NCI-H345 (cell line): ENCODE measurements at places on chromosomes 5 and 9.
A peak's percentile ranks its signal among the peaks of the same experiment; 100 is the strongest.

- peak; percentile 27 for DNase-seq
Observed at GRCh38 chr5:138610918-138611677, 35.9 kb upstream of the HSPA9 start.

- DNase-seq, result no peak
Observed at GRCh38 chr9:118521261-118521660, 817.1 kb downstream of the TLR4 start.

- no peak for DNase-seq
Observed at GRCh38 chr5:67120032-67120431, 76.6 kb downstream of the CD180 start.

DNA sequence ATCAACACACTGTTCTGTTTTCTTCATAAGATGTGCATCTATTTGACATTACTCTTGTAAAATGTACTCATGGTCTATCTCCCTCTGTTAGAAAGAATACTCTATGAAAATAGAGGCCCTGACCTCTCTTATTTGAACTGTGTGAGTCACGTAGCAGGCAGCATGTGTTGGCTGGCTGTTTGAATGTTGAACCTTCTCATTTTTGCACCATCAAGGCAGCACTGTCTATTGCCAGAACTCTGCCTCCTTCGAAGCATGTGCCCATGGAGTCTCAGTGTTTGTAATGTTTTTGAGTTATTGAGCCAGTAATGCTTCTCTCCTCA lies 144.4 kb downstream of the ALDH1A1 start:
- no peak for DNase-seq

- DNase-seq, result no peak
Observed at GRCh38 chr5:67267512-67268216, 71.1 kb upstream of the CD180 start.

DNA sequence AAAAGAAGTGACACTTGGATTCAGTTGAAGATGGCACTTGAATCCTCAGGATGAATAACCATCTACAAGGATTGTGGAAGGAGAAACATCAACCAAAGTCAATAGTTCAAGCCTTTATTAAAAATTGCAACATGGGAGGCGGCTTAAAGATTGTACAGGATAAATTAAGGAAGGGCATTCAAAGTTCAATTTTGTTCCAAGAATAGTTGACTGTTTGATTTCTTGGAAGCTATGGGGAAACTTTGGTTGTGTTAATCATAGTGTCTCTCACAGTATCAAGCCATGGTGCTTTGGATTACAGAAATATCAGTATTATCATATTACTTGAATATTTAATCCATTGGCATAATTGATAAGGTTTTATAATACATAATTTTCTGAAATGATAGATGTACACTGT lies 1844.3 kb downstream of the MAT2B start:
- no peak for DNase-seq

- DNase-seq, result no peak
Observed at GRCh38 chr9:74598874-74599273, 101.7 kb downstream of the RORB start.

- DNase-seq, result no peak
Observed at GRCh38 chr5:134554319-134555222, 29.1 kb downstream of the JADE2 start.

DNA sequence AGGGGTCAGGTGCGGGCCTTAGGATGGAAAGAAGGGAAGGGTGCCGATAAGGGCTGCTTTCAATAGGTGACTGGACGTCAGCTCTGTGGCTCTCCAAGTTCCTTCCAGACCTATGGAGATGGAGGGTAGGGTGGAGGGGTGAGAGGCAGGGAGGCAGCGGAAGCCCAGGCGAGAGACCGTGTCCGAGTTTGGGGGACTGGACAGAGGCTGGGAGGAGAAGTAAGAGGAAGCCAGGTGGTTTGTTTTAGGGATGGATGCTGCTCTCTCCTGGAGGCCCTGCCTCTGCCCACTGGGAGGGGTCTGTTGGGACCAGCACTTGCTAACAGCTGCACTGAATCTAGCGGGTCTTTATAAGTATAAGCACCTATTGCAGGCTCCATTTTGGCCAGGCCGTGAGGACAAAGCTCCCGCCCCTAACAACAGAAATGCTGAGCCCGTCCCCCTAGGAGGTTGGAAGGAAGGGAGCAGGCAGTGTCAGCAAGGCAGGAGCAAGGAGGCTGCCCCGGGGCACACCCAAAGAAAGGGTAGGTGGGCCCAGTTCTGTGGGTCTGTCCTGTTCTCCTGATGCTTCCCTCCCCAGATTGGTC lies 167.5 kb downstream of the DAB2IP start:
- DNase-seq, result no peak

DNA sequence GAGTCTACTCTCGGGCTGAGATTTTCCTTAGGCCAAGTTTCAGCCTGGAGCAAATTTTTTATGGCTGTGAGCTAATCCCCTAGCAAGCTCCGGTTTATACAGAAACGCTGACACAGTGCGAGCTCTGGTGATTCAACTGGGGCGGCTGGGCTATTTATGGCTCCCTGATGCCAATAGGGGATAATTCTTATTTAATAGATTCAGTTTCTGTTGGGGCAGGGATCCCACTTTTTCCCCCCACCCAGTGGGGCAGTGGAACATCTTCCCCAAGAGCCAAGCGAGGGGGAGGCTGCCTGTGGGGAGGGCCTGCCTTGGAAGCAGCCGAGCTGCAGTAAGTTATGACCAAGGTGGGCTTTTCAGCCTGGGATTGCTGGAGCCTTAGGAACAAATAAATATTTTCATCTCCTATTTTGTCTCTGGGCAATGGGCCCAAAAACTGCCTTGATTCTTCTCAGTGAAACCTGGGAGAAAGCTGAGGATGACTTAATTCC lies 129.1 kb downstream of the MACROH2A1 start:
- DNase-seq, result no peak

DNA sequence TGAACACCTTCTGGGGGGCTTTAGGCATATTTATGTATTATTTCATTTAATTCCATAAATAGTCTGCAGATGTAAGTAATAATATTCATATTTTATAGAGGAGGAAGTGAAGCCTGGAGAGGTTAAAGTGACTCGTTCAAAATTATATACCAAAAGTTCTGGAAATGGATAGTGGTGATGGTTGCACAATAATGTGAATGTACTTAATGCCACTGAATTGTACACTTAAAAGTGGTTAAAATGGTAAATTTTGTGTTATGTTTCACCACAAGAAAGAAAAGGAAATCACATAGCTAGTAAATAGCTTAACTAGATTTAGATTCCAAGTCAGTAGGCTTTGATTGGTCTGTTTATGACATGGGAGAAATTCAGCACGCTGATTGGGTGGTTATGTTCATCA lies 13.0 kb upstream of the TMEFF1 start:
- DNase-seq, result no peak

DNA sequence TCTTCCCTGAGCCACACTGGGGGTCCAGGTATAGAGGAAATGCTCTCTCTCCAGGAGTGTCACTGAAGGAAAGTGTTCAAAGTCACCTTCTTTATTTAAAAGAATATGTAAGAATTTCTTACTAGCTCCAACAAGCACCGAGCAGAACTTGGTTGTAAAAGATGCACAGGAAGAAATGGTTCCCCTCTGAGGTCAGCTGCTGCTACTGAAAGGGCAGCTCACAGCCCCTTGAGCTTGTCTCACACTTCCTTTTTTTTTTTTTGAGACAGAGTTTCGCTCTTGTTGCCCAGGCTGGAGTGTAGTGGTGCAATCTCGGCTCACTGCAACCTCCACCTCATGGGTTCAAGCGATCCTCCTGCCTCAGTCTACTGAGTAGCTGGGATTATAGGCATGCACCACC lies 77.2 kb downstream of the PRRT1B start:
- no peak for DNase-seq

DNA sequence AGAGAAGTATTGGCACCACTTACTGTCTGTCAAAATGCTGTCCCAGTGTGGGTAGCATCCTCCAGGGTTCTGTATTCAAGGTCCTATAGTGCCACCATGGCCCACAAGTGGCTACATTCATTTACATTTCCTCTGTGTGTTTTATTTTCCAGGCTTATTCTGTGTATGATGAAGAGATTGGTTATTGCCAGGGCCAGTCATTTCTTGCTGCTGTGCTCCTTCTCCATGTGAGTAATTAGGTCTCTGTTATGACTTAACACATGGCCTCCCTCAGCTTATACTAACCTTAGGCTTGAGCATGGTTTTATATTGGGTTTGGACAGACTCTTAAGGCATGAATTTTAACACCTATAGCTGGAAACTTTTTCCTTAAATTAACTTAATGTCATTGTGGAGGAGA lies 36.7 kb downstream of the GPR21 start:
- no peak for DNase-seq

- DNase-seq, result no peak
Observed at GRCh38 chr5:51433052-51433710, 49.9 kb downstream of the ISL1 start.

- DNase-seq, result peak; percentile 21
Observed at GRCh38 chr9:135296735-135297455, 182.7 kb upstream of the PPP1R26 start.

DNA sequence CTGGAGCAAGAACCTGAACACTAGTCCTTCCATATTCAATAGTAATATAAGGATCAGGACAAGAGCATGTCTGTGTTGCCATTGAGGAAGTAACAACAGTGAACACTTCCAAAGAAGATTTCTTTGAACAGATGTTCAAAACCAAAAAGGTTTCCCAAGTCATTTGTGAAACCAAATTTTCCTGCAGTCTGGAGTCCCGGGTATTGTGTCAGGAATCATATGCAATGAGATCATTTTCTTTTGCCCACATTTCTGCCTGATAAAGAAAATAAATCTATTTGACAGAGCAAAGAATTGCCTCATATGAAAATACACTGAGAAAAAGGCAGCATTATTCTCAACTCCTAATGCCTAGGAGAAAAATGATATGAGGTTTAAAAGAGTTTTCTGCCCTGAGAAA lies 151.7 kb downstream of the SNX18 start:
- no peak for DNase-seq

GRCh38 chr9:126423142-126423915 lies 96.7 kb downstream of the MVB12B start:
- DNase-seq, result no peak

DNA sequence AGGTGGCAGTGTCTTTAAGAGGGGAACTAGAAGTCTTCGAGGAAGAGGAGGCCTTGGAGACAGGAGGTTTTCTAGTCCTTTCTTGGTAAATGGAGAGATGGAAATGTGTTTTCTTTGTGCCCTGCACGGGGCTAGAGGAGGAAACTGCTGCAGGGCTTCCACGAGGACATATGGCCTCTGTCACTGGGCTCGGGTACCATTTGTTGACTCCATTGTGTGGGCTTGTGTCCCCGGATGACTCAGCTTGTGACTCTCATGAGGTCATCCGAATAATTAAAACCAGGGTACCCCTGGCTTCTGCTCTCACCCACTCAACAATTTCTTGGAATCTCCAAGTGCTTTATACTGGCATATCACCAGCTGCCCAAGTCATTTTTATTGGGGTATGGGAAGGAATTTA lies 261.7 kb downstream of the KIF4B start:
- DNase-seq, result no peak

DNA sequence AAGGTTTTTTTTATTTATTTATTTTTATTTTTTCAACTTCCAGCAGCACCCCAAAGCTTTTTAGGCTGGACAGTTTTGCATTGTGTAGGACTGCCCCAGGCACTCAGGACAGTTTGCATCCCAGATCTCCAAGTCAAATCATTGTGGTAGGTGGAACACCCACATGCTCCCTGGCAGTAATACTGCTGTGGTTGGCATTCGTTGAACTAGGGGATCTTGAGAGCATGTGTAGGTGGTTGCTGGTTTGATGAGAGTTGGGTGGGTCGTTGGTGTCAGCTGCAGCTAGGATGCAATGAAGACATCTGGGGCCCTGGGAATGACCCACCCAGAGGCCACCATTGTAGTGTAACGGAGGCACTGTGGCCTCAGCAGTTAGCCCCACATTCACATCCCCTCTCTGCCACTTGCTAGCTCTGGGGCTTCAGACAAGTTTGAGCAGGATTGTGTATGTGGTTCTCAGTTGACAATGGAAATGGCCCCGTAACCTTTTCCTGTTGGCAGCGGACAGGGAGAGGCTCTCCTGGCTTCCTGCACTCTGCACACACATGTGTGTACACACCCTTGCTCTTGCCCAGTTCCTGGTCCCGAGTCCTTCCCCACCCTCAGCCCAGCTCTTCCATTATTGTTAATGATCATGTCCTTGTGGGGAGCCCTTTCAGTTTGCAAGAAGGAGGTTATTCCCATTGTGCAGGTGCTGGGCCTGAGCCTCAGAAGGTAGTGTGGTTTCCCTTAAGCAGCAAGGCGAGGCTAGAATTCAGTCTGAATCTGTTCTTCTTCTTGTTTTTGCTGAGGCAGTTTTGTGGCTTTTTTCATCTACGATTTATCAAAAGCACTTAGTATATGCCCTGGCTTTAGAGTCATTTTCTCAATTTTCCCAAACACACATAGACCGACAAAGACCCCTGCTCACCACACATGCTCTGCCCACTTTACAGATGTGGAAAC lies 46.5 kb downstream of the PPARGC1B start:
- no peak for DNase-seq

DNA sequence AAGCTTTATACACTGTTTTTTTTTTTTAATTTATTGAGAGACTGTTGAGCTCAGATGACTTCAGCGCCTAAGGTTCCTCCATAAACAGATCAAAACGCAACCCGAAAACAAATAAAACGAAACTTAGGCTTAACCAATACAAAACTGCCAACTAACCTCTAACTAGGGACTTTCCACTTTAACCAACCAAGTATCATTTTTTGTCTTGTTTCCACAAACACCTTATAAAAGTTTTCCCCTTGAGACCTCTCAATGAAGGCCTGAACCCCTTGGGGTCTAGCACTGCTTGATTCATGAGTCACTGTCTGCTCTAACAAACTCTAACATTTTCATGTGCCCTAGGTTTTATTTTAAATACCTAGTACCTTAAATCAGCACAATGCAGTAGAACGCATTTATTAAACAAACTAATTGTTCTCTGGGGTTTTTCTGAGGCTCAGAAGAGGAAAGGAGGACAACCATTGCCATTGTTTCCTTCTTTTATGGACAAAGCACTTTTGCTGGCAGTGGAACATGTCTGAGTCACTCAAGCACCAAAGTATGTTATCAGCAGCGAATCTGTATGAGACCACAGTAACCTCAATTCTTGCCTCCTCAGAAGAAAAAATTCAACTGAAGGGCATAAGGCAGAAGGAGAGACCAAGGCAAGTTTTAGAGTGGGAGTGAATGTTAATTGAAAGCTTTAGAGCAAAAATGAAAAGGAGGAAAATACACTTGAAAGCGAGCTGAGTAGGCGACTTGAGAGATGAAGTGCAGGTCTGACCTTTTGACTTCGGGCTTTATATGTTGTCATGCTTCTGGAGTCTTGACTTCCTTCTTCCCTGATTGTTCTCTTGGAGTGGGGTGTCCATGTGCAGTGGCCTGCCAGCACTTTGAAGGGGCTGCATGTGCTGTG lies 97.7 kb upstream of the HCN1 start:
- DNase-seq, result no peak

GRCh38 chr9:117250610-117251215 lies 164.1 kb downstream of the ASTN2 start:
- no peak for DNase-seq
